AG09319 (cell line): ENCODE measurements at places on chromosomes 3 and 15.

DNA sequence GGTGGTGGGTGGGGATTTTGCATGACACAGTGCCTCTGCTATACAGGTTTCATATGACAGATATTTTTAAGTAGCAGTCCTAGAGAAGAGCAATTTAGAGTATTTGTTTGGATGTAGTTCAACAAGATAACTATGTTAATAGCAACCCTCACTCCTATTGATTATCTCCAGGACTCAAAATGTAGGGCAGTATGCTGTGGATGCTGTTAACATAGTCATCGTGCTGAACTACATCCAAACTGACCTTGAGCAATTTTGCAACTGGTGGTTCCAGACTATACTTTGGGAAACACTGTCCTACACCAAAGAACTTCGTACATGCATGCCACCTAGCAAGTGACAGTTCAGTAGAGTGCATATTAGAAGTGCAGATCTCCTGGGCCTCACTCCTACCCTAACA is 117.6 kb downstream of the IL5RA start:
- no peak for DNase-seq

GRCh38 chr3:101518421-101518871 is 5.4 kb upstream of the SENP7 start:
- DNase-seq: no peak

- DNase-seq: no peak
These were observed 33.0 kb upstream of the ARL14 start for GRCh38 chr3:160643994-160644393.

DNA sequence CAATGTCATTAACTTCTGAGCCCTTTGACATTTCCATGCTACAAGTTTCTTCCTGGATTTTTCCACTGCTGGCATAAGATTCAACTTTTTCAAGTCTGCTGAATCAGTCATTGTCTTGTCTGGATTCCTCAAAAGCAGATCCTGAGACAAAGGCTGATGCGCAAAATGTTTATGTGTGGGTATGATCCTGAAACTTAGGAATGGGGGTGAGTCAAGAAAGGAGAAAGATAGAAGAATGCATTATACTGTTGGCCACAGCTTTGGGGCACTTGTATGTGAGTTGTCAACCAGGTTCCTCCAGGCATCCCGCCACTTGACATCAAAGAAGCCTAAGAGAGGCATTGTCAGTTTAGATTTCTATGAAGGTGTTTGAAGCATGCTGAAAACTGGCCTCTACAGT is 50.4 kb downstream of the FOXB1 start:
- no peak for DNase-seq
